ENCODE measurements at places on chromosomes 1 and 21.
A peak's percentile ranks its signal among the peaks of the same experiment; 100 is the strongest.

DNA sequence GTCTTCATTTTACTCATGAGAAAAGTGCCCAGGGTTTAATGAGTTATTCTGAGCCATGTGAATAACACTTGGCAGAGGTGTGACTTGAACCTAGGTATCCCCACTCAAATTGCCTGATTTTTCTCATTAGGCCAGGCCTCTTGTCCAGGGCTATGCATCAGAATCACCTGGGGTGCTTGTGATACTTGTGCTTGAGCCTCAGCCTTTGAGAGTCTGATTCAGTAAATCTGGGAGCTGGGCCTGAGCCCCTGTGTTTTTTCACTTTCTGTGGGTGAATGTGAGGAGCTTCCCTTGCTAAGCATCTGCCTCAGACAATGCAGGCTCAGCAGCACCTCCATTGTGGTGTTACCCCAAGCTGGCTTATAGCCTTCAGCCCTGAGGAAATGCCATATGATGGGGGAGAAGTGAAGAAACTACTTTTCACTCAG, 127.1 kb downstream of the S1PR1 start:
- DNase-seq, result no peak

DNA sequence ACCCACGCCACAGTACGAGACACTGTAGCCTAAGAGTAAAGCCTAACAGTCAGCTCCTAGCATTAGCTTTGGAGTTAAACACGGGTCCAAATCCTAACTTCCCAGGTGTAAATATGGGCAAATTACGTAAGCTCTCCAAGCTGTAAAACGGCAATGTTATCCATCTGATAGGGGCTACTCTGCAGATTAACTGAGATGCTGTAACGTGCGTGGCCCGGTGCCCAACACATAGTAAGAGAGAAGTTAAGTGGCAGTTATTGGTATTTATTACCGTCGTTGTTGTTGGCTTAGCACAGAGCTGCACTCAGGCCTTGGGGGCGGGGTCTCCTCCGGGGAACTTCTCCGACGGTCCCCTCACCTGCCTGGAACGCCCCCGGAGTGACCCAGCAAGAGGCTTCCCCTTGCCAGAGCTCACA, 457 bp downstream of the TRAPPC3 start:
- no peak for DNase-seq

DNA sequence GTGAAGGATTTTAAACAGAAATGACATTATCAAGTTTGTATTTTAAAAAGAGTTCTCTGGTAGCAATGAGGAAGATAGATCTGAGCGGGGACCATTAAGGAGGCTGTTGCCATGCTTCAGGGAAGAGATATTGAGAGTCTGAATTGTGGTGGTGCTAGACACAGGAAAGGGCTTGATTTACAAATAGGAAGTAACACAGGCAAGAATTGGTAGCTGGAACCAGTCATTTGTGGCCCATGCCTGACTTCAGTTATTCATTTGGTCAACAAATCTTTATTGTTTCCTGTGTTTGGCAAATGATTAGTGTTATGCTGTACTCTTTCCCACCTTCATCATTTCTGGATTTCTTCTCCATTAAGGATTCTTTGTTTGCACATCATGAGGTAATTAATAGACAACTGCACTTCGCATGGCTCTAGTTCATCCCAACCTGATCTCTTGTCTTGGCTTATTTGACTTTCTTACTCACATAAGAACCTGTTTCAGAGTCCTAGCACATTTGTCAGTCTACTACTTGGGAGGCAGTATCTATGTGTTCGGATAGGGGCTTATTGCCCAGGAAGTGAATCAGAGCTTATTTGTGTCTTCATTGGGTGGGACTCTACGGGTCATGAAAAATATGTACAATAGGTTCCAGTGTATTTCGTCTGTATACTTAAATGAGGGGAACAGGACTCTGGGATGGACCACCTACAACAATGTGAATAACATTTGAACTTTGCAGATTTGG, 32.3 kb downstream of the EEIG2 start:
- no peak for DNase-seq

DNA sequence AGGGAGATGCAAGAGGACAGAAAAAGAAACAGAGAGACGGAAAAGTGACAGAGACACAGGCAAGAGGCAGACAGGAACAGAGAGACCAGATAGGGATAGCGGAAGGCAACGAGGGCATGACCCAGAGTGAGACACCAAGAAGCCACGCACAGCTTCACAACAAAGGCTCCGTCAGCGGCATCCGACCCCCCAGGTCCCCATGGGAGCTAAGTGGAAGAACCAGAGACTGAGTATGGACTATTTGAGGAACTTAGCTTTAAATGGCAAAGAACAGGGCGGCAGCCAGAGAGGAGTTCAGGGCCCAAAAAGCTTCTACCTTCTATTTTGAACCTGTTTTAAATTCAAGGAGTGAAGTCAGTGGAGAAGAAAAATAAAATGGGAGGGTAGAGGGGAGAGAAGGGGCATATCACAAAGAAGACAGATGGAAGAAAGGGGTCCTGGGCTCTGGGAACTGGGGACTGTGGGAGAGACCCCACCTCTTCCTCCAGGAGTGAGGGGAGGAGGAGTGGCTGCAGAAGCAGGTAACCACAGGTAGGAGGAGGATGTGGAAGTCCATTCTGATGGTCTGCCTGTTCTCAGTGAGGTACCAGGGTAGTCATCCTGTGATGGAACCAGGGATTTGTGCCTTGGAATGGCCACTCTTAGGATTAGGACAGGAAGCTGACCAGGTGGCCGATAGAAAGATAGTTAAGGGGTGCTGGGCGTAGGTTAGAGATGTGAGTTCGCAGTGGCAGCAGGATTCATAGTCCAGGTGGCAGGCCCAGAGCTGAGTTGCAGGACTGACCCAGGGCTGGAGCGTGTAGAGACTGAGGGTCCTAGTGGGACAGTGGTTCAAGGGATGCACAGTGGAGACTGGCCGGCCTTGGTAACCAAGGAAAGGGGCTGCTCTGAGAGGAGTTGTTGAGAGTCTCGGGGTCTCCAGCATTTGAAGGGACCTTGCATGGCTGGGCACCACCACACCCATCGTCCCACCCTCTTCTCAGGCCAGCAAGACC, 37.7 kb downstream of the CSMD2 start:
- no peak for DNase-seq

GRCh38 chr1:7856345-7856744, 3.5 kb upstream of the UTS2 start:
- DNase-seq, result peak; percentile 4

DNA sequence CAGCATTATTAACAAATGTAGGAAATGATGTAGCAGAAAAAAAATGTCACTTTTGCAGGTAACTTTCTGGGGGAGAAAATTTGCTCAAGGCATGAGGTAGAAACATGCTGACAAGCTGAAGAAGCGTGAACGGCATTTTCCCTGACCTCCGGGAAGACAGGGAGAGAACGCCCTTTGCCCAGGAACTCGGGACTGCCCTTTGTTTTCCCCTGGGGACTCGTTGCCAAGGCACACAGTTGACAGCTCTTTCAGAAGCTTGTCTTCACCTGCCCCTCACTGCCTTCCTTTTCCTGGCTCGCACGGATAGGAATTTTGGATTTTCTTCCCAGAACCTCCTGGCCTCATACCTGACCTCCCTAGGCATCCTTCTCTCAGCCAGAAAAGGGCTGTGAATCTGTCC, 52.7 kb upstream of the COA6 start:
- DNase-seq, result no peak

GRCh38 chr1:200732438-200732837, 6.3 kb upstream of the CAMSAP2 start:
- no peak for DNase-seq

Measured in fibroblast of upper back skin (primary cell).